NCI-H1930 (cell line): ENCODE measurements at places on chromosomes 3 and 15.
A peak's percentile ranks its signal among the peaks of the same experiment; 100 is the strongest.

DNA sequence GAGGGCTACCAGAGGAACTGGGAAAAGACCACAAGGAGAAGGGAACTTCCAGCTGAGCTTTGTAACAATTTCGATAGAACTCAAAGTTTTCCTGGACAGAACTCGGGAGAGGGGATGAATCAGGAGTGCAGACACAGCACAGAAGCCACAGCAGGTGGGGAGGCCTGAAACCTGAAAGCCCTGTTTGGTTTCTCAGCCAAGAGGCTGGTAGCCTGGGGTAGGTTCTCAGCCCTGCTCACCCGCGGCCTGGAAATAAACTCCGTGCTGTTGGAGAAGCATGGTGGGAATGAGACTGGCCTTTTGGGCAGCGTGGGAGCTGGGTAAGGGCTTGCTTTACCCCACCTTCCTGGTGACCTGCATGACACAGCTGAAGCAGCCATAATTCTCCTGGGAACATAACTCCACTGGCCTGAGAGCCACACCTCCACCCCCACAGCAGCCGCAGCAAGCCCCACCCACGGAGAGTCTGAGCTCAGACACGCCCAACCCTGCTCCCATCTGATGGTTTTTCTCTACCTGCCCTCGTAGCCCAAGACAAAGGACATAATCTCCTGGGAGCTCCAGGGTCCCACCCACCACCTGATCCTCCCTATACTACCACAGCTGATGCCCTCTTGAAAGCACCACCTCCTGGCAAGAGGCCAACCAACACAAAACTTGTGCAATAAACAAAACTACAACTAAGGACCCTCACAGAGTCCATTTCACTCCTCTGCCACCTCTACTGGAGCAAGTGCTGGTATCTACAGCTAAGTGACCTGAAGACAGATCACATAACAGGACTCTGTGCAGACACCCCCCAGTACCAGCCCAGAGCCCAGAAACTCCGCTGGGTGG, 52.5 kb upstream of the CHRM5 start:
- DNase-seq, result no peak

DNA sequence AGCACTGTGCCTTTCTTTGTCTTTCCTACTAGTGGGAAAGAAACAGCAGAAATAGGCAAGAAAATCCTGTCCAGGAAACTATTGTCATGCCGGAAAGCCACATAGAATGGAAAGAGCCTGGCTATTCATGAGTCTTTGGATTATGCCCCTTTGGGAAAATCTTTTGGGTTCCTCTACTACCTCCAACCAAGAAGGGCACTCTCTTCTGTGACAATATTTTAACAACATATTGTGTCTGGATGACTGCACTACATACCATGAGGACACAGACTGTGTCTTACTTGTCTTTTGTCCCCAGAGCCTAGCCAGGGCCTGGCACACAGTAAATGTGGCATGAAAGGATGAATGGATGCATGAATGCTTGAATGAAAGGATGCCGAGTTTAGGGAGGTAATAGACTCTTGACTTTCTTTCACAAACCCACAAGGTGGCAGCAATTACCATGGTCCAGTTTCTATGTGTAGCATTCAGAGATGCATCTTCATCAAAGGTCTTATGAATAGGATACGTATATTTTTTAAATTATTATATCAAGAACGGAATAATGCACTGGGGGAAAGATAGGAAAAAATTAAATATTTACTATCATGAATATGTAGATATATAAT, 30.3 kb downstream of the ARL14 start:
- DNase-seq, result peak; percentile 35

DNA sequence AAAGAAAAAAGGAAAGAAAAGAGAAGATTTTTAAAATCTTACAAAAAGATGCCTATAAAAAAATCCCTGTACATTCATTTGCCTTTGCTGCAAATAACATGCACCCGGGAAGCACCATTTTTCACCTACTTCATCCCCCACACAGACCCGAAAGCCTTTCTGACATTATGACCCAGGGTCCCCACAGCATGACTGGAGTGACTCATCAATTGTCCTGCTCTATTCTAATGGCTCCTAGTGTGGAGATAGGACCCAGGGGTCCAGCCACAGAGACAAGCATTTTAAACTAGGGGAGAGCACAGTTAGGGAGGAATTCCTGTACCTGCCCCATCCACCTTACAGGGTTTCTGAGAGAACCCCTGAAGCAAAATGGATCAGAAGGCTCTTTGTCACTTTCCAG, 14.7 kb upstream of the PXYLP1 start:
- DNase-seq, result no peak

DNA sequence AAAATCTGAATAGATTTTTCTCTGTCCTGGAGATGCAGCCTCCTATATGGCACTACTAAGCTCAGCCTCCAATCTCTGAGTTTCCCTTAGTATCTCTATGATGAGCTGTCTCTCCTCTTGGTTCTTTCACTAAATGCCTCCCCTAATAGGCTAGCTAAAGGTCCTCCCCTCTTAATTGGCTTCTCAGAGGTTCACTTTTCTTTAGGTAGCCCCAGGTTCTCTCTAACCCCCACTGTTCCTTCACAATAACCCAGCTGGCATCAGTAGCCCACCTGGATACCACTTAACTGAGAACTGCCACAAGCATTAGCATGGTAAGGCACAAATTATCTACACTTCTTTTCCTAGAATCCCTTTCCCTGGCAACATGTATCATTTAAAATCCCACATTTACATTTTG, 523.2 kb downstream of the IGSF11 start:
- DNase-seq, result no peak

- no peak for DNase-seq
These were observed 171.8 kb upstream of the CDIN1 start for GRCh38 chr15:36407647-36408046.

- DNase-seq, result no peak
These were observed 33.9 kb downstream of the SHQ1 start for GRCh38 chr3:72814308-72814707.

DNA sequence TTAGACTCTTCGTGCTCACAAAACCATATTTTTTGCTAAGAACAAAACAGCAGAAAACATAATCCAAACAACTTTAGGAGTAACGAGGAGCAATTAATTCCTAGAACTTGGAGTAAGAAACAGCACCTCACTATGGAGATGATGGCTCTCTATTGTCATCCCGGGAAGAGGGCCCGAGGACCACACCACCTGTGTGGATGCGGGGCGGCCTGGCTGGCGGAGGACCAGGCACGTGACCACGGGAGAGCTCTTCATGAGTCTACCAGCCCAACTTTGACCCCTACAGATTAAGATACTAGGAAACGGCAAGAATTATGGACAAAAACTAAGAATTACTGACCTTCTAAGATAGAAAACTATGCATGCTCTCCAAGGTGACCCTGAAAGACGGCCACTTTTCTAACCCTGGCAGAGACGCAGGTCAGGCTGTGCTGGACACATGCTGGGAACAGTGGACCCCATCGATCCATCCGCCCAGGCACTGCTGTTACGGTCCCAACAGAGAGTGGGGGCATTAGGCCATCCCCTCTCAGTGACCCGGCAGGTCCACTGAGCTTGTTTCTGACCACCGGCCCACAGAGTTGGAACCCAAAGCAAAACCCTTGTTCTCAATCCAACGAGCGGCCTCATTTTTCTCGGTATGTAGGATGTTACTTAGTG, 13.1 kb upstream of the OCA2 start:
- DNase-seq, result no peak

DNA sequence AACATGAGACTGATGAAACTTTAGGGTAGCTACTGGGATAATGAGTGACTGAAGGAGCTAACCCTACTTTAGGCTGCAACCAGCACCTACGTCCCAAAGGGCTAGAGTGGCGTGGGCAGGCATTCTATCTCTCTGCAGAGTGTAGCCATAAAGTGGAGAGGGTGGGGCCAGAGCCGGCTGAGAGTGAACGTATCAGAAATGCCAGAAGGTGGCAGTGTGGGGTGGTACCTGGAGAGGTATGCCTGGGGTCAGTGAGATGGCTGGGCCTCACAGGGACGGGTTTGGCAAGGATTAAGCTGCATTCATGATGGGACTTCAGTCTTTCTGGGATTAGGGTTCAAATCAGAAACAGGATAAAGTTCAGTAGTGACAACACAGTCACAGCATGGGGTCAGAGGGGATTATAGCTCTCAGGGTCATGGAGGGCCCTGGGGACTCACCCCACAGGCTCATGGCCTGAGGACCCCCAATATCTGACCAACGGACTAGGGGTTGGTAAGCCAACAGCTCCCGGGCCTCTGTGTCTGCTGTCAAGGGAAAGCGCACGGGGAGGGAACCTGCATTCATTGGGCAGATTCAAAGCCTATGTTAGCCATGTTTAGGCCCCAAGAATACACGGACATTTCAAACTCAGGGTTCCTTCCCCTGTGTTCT, 86.5 kb upstream of the FOXB1 start:
- no peak for DNase-seq

GRCh38 chr15:89003865-89004725, 84.2 kb upstream of the ABHD2 start:
- no peak for DNase-seq

GRCh38 chr15:27993996-27994780, 104.9 kb downstream of the OCA2 start:
- no peak for DNase-seq

DNA sequence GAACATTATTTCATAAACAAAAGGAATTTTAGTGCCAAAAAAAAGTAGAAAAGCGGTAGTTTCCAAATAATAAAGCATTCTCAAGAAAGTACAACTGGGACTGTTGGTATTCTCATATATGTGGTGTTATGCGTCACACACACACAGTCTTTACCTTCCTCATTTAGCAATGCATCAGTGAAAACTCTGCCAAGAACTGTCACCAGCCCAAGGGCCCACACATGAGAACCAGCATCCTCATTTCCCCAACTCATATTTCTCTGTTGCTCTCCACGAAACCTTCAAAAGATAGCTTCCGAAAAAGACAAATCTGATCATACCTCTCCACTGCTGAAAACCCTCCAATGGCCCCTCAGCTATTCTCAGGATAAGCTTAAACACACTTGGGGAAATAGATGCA, 150.7 kb downstream of the CADPS start:
- no peak for DNase-seq

- peak; percentile 45 for DNase-seq
These were observed 38.6 kb downstream of the TAFA4 start for GRCh38 chr3:68893600-68894239.

DNA sequence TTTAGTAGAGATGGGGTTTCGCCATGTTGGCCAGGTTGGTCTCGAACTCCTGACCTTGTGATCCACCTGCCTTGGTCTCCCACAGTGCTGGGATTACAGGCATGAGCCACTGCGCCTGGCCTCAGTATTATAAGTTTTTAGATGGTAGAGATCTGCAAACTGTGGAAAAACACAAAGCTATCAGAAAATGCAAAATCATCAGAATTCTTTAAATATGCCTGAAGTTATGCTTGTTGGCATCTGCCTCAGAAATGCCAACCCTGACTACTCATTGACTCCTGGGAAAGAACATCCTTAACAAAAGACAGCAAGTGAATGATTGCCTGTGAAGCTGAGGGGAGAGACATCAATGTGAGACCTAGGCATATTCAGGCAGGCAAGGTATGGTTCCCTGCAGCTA, 94.3 kb upstream of the MB21D2 start:
- no peak for DNase-seq

GRCh38 chr3:161500068-161500796, 3.6 kb downstream of the OTOL1 start:
- no peak for DNase-seq

GRCh38 chr3:194051366-194052149, 84.4 kb upstream of the HES1 start:
- DNase-seq, result no peak

GRCh38 chr3:78912687-78913086, 855.1 kb downstream of the ROBO1 start:
- no peak for DNase-seq

DNA sequence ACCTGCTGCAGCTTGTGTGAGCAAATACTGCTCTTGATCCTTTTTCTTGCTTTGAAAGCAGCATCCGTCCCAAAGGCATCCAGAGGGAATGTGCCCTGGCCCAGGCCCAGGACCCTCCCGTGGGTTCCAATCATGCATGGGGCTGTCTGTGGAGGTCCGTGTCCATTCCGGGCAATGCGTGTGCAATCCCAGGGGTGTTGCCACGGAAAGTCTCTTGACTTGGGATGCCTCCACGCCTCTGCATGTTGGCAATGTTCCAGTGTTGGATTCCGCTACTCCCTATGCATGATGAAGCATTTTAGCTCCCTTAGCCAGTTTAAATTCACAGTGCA, 105.7 kb downstream of the SNRPN start:
- DNase-seq, result no peak

GRCh38 chr3:106425026-106425425, 556.2 kb upstream of the CBLB start:
- DNase-seq, result no peak

- DNase-seq, result no peak
These were observed 174.9 kb downstream of the NSMCE3 start for GRCh38 chr15:29094711-29095110.
